Fibroblast of skin of right biceps (primary cell): ENCODE measurements at places on chromosomes 2 and 18.

DNA sequence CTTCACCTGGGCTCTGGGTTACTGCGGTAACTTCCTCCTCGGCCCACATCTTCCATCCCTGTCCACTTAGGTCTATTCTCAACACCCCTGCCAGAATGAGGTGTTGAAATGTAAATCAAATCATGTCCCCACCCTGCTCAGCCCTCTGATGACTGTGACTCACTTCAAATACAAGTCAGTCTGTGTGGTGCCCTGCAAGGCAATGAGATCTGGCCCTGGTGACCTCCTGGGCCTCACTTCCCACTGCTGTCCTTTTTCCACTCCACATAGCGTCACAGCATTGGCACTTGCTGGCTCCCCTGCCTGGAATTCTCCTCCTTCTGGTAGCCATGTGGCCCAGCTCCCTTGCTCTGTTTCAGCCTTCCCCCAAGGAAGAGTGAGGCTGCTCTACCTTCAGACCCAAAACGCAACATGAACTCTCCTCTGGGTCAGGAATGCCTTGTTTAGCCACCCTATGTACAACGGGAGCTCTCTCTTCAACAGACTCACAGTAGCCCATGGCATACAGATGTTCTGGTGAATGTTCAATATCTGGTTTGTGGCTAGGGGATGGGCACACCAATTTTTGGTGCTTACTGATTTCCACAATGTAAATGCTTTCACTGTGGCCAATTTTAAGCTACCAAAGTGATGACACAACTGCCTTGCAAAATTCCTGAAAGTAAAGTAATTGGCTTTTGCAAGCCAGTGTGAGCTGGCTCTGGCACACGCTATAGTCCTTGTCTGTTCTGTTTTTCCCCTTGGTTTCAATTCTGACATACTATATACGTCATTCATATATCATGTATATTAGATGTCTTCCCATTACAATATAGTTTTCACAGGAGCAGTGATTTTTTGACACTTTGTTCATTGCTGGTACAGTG is 550.3 kb upstream of the HS6ST1 start:
- DNase-seq = peak; percentile 75

DNA sequence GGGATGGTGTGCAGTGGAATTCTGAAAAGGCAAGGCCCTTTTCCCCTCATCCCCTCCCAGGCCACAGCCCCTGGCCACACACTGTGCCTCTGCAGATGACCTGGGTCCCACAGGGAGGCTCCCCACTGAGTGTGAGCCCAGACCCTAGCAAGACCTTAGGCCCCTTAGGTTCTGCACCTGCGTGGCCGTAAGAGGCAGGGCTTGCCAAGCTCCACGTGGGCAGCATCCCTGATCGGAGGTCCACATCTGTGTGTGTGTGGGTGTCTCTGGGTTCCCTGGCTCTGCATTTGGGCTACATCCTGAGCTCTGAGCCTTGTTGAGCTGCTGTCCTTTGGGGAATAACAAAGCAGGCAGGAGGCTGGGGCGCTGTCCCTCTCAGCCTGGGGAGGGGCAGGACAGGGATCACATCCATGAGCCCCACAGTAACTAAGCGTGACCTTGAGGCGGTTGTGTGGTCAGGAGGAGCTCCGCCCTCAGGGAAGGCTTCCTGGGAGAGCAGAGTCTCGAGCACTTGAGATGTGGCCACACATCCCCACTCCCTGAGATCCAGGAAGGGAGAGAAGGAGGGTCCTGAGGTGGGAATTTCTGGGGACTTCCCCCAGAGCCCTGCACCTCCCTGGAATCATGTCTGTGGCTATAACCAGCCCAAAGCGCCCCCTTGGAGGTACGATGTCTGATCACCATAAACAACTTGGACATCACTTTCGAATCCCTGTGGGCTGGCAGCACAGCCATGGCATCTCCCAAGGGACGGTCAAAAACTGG is 84.8 kb downstream of the STPG4 start:
- peak; percentile 42 for DNase-seq

DNA sequence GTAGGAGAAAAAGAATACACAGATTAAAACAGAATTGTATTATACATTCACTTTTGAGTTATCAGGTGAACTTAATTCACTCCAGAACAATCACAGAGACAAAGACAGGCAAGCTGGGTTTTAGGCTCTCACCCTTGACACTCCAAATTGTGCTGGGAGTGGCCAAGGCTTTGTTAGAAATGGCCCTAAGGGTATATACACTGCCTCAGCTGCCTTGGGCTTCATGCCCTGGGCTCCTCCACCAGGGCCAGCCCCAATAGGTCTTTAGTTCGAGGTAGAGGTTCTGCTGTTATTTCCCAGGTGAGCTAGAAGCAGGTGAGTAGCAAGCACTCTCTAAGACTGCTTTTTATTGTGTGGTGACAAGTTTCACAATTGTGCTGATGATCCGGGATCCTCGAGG is 19.9 kb downstream of the GEMIN6 start:
- no peak for DNase-seq

DNA sequence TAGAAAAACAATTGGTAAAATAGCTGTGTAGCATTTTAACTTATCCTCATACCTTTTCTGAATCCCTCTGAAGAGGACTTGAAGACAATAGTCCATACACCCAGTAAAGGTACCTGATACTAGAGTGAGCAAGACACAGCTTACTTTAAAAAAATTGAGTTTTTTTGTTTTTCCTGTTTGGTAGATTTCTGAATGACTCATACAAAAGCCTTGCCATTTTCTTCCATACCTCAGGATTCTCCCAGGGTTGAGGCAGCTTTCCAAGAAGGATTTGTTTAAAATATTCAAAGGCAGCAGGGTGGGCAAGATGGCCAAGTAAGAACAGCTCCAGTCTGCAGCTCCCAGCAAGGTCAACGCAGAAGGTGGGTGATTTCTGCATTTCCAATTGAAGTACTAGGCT is 551.0 kb upstream of the LRATD1 start:
- peak; percentile 0 for DNase-seq

DNA sequence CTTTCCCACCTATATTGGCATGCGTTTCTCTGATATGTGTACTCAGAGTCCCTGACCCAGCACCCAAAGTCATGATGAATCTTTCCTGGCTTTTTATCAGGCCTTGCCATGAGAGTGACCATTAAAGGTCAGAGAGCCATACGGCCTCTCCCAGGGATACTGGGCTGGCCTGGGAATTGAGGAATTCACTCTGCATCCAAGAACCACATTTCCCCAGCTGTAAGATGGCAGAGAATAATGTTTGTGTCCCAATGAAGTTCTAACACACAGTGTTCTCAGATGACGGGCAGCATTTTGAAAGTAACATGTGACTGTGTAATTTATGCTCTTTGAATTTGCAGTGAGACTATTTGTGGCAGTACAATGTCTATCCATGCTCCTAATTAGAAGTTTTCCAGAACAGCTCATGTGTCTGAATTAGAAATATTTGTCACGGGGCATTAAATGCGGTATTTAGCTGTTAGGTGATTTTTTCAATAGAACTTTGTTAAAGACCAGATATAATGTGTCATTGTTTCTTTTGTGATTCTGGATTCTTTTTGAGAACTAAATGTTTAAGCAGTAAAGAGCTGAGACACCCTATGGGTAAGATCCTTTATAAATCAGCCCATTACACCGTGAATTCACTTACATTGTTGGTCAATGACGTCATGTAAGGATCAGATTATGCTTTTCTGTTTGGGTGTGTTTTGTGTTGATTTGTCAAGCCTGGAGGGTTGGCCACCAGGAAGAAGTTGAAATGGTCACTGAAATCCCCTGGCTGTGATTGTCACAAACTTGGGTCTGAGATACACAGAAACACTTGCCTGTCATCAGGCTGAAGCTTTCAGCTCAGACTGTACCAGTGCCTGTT is 7.3 kb upstream of the SLC3A1 start:
- DNase-seq = peak; percentile 57

- no peak for DNase-seq
Measured at GRCh38 chr18:68721681-68722583, 7.0 kb upstream of the TMX3 start.
